Stimulated activated CD4-positive, alpha-beta T cell treated with anti-CD3 and anti-CD28 coated beads, Interleukin-2, amount 100 ng/mL, for 24 hours (primary cell): ENCODE measurements at places on chromosomes 5 and 9.

GRCh38 chr9:87445646-87446045 lies 52.0 kb upstream of the DAPK1 start:
- no peak for DNase-seq

- peak; percentile 53 for DNase-seq
Observed at GRCh38 chr9:129068990-129069861, 11.7 kb upstream of the DOLPP1 start.

DNA sequence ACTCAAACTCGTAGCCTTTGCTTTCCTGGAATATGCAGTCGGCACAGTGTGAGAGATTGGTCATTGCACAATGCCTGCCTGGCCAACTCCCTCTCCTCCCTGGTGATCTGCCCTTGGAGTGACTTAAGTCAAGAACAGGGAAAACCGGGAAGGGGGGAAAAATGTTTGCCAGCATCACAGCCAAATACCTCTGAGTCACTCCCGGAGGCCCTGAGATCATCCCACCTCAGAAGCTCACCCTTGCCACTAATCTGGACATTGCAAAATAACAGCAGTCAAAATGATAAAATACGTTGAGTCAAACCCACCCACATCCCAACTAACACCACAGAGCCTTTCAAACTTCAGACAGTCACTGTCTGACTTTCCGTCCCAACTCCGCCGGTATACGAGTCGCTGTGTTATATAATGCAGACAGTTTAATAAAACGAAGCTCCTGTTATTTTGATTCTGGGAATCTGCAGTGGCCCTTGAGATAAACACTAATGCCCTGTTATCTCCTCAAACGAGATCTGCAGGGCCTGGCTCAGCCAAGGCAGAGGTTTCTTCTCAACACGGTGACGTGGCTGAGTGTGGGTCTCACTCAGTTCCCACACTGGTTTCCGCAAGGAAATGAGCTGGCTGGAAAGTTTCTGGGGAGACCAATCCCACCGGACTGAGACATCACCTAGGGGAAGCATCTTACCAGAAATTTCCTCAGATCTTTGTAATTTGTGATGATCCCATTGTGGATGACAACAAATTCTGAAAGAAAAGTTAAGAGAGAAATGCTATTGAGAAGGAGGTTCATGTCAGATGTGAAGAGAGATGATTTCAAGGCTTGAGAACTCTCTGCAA lies 22.1 kb downstream of the GFPT2 start:
- no peak for DNase-seq

DNA sequence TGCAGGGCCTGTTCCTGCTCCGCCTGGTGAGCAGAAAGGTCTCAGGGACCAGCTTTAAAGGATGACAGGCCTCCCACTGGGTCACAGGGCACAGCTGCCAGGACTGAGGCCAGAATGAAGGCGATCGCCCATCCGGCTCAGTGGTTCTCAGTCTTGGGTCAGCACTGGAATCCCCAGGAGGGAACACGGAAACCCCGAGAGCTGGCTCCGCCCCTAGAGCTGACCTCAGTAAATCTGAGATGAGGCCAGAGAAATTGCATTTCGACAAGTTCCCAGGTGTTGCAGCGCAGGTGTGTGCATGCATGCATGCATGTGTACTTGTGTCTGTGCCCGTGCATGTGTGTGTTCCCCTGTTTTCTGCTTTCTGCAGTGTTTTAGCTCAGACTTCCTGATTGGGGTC lies 47.2 kb upstream of the KCNMB1 start:
- DNase-seq: no peak

- no peak for DNase-seq
Observed at GRCh38 chr5:9040475-9040874, 505.4 kb downstream of the SEMA5A start.

GRCh38 chr5:10372726-10373709 lies 19.5 kb downstream of the MARCHF6 start:
- DNase-seq: no peak

DNA sequence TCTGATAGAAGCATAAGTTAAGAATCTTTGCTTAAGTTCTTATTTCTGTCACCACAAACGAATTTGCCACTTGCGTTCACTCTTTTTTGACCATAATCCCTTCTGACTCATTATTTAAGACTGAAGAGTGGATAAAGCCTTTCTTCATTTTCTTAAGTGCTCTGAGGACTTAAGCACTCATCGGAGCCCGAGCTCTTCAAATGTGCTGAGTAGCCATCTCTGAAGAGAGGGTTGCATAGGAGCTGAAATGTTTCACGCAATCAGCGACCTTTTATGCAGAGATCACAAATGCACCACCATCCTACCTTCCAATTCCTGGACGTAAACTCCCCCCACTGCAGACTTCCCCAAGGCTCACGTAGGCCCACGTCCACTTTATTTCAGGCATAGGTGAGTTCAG lies 699.2 kb downstream of the IRX1 start:
- no peak for DNase-seq

DNA sequence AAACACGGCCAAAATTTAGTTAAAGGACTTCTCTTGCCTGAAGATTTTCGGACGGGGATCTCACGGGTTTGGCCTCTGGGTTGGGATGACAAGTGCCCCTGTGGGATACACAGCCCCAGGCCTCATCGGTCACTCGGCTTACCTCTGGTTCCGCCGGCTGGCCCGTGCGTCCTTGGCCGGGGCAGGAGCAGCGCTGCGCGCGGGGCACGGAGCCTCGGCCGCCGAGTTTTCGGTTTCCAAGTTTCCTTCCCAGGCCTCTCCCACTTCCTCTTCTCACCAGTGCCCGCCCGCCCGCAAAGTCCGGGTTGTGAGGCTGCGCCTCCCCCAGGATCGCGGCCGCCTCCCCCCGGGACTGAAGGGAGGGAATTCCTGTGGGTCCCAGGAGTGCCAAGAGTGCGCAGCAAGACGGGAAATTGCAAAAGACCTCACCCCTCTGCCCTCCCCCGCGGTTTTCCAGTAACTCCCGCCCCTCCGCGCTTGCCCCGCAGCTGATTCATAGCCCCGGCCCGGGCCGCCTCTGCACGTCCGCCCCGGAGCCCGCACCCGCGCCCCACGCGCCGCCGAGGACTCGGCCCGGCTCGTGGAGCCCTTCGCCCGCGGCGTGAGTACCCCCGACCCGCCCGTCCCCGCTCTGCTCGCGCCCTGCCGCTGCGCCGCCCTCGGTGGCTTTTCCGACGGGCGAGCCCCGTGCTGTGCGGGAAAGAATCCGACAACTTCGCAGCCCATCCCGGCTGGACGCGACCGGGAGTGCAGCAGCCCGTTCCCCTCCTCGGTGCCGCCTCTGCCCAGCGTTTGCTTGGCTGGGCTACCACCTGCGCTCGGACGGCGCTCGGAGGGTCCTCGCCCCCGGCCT lies at the start of gene OSMR:
TSS of gene OSMR (plus strand) at position 487 of the 853 bp plus-strand sequence. CDS start 23,033 bp downstream, outside the sequence.
- DNase-seq: peak; percentile 51

DNA sequence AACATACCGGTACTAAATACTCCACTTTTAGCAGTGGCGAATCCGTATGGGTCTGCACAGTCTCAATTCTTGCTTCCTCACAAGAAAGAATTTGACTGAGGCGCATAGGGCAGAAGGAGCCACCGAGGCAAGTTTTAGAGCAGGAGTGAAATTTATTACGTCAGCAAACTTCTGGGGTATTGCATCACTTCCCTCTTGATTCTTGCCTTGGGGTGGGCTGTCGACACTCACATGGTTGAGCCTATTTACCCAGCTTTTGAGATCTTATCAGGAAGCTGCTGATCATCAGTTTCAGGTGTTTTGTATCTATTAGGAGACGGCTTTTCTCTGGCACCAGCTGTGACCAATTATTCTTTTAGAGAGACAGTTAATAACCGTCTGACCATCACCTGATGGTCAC lies 111.5 kb upstream of the CCNH start:
- no peak for DNase-seq

DNA sequence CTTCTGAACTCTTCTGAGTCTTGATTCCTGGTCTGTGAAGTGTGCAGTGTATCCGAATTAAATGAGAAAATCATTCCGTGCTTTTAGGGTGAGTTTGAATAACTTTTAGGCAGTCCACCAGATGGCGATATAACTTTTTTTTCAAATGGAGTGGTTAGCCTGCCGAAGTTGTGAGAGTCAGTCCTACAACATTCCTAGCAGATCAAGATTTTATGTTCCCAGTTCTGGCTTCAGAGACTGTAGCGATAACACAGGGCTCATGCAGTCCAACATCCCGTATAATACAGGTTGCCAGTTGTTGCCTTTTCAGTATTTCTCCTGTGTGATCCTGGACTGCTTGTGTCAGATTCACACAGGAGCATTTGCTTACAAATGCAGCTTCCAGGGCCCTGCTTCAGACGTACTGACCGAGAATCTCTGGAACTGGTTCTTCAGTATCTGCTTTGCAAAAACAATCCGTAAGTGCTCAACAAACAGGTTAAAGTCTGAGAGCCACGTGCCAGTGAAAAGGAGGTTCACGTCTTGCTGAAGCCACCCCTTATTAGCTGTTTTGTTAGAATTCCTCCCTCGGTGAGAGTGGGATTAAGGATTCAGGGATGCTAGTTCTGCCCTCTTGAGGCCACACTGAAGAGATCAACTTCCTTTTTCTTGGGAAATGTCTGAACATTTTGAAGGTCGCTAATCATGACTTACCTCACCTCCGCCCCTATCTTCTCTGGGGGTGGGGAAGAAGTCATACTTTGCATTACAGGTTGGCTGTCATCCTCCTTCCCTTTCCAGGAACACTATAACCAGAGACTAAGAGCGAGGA lies 22.8 kb downstream of the SMIM3 start:
- DNase-seq: no peak

DNA sequence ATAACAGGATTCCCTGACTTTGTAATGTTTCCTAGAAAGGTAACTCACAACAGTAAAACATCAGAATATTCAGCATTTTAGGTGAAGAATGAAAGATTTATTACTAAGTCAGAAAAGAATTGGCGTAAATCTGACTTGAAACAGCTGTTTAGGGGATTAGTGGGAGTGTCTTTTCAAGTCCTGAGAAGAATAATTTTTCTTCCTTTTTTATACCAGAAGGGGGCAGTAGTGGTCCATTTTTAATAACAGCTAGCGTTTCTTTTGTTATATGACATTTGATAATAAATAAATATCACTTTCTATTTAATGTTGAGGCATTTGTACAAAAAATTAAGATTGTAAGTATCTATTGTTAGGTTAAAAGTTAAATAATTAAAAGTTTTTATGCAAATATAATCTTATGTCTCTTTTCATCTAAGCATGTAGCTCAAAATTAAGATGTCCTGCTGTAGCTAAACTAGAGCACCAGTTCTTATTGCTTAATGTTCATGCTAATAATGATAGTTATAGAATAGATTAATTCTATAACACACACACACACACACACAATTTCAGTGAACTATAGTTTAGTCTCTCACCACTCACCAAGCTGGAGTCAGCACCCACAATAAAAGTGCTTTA lies 258.7 kb upstream of the ARRDC3 start:
- no peak for DNase-seq

DNA sequence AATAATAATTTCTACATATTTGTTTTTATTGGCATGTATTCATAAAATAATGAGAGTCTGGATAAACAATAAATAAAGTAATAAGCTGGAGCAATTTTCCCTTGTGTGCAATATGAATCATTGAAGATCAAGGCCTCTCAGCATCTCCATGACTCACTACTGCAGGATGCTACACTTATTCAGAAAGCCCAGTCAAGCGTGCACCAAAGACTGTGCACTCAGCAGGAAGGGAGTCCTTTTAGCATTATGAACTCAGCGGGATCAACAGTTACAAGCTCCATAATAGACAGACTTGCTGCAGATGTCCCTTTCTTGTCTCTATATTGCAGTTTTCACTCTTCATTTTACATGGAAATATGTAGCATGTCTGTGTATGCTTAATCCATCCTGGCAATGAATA lies 485.3 kb downstream of the CDH9 start:
- DNase-seq: no peak

DNA sequence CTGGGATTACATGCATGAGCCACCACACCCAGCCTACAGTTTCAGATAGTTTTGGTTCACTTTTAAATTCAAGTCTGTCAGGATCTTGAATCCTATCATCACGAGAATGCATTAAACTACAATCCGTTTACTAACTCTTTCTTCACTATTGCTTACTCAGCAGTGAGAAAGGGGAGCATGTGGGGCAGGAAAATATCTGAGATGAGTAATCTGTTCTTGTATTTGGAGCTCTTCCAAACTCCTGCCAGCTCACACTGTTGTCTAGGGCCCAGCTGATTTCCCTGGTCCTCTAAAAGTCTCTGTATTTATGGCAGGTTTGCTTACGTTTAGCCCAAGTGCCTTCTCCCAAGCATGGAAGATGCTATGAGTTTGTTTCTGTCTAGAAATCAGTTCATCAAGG lies 152.2 kb downstream of the FGF18 start:
- DNase-seq: no peak
